ENCODE measurements at places on chromosomes 12 and 14.
A peak's percentile ranks its signal among the peaks of the same experiment; 100 is the strongest.

DNA sequence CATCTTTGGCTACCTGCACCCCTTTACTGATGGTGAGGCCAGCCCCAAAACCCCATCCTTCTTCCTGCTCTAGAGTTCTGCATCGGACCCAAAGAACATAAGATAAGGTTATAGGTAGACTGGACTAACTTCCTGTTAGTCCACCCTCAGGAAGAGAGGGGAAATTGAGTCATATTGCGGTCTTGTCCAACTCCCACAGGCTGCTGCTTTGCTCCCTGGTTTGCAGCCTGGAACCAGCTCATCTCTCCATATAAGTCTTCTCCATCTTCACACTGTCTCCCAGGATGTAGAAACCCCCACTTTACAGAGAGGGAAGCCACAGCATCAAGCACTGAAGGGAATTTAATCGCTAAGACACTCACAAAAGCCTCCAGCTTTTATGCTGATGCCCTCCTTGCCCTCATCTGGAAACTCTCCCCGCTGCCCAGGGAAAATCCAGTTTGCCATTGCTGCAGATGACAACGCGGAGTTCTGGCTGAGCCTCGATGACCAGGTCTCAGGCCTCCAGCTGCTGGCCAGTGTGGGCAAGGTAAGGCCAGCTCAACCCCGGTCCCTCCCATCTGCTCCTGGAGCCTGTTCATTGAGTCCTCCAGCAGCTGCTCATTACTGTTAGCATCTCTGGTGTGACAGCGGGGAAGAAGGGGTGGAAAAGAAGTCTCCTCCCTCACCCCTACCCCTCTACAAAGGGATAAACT, 85.3 kb downstream of the B4GALNT3 start:
- DNase-seq = no peak

GRCh38 chr12:51108136-51108535, 24.7 kb upstream of the CSRNP2 start:
- no peak for DNase-seq

- DNase-seq = no peak
Measured at GRCh38 chr12:7137908-7138307, 7.7 kb downstream of the CLSTN3 start.

DNA sequence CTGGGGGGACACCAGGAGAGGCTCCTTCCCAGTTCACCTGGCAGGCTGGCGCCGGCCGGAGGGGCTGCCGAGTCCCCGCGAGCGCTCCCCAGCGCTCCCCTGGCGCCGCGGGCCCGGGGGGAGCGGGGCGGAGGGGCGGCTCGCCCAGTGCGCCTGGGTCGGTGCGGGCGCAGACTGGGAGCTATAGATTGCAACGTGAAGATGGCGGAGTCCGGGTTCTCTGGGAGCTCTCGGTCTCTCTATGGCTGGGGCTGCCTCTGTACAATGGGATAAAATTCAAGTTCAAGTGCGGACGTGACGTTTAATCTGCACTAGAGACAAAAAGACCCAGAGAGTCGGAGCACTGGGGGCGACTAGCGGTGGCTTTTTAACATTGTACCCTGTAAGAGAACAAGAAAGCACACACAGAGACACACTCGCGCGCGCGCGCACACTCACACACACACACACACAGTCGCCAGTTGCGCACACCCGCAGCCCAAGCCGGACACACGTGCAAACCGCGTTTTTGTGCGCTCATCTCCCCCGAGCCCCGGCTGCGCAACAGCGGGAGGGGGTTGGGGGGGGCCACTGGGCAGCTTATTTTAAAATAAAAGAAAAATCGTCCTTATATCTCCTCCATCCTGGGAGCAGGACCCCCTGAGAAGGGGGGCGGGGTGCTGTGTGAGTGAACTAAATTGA, at the start of gene BCL11B:
TSS of gene BCL11B (minus strand) at position 247 of the 681 bp plus-strand sequence. CDS start 979 bp downstream, outside the sequence.
- peak; percentile 79 for DNase-seq

DNA sequence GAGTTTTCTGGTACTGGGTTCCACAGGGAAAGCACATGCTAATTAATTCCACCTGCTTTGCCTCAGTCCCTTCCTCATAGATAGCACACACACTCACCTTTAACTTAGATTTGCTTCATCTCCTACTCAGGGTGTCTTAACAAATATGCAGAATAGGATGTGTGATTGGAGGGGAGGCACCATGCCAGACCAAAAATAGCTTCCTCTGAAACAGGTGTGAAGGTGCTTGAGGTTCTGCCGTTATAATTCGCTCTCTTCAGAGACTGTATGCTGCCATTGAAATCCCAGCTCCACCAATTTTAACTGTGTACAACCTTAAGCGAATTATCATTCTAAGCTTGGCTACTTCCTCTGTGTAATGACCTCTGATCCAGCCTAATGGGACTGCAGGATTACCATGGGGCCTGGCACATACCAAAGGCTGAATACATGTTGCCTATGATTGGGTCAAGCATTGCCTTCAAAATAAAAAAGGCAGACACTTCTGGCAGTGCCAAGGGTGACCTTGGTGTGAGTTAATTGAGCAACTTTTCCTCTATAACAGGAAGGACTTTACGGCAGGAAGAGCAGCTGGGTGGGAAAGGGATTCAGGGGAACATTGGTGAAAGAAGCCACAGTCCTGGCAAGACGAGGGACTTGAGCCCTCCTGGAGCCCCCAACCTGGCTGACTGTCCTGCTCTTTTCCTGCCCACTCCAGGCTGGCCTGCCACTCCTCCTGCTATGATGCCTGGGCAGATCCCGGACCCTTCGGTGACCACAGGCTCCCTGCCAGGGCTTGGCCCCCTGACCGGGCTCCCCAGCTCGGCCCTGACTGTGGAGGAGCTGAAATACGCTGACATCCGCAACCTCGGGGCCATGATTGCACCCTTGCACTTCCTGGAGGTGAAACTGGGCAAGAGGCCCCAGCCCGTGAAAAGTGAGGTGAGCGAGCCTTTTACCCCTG, 9.7 kb downstream of the JDP2 start:
- no peak for DNase-seq

GRCh38 chr14:104475256-104475655, 104.3 kb upstream of the C14orf180 start:
- DNase-seq = no peak
